ENCODE measurements at places on chromosomes 3 and 15.

DNA sequence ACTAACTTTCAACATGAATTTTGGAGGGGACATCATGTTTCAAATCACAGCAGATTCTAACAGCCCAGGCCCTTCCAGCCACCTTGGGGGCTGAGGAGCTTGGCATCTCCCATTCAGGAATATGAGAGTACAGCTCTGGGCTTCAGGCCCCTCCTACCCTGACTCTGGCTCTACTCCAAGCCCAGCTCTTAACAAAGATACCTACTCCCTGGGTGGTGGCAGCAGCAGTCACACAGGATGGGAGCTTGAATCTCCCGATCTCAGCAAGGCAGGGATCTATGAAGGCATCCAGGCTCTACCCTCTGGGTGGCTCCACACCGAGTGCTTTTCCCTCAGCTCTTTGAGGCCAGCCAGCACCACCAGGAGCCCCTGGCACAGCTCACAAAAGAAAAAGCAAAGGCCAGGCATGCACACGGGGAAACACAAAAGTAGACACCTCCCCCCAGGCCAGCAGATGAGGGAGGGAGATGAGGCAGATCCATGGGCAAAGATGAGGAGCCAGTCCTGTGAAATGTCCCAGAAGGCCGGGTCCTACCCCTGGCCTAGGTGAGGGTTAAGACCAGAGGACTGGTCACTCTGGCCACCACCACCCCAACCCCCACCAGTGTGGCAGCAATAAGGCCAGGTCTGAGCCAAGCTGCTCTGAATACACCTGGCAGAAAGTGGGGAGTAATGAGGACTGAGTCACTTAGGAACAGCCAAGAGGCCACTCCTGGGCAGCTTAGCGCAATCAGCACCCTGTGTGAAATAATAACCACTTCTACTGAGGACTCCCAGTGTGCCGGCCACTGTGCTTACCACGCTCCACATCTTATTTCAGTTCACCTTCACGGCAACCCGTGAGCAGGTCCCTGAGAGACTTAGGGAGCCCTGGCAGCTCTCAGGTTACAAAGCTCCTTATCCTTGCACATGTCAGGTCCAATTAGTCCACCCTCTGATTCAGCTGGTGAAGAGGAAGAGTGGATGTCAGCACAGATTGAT is 24.3 kb downstream of the PLA2G4F start:
- DNase-seq: no peak

DNA sequence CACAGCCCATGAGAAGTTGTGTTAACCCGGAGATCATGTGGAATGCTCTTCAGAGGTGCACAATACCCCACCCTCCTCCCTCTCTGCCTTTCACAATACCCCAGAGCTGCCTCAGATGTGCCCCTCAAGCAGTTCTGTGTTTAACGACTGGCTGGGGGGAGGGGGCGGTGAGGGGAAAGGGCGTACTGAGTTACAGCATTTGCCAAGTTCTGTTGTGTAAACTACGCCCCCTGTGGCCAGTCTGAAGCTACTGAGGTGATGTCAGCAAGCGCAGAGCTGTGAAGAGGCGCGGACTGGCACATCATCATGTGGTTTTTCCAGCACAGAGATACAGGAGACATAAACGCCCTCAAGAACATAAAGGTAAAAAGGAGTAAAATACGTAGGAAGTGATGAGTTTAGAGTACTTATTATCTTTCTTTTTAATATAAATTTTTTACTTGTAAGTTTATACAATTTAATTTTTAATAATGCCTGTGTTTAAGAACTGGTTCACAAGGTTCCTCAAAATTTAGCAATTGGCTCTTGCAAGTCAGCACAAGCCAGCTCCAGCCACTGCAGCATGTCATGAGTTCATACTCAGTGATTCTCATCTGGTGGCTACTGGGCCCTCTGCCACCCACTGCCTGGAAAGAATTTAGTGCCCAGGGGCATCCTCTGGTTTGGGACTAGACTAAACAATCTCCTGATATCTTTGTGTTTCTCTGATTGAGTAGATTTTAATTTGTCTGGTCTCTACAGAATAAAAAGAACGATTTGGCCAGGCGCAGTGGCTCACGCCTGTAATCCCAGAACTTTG is 1.7 kb downstream of the EPB42 start:
- DNase-seq: no peak

GRCh38 chr3:37943631-37944314 is 46.8 kb upstream of the VILL start:
- peak; percentile 56 for DNase-seq

- no peak for DNase-seq
Measured at GRCh38 chr3:183710231-183710630, 12.6 kb downstream of the YEATS2 start.

DNA sequence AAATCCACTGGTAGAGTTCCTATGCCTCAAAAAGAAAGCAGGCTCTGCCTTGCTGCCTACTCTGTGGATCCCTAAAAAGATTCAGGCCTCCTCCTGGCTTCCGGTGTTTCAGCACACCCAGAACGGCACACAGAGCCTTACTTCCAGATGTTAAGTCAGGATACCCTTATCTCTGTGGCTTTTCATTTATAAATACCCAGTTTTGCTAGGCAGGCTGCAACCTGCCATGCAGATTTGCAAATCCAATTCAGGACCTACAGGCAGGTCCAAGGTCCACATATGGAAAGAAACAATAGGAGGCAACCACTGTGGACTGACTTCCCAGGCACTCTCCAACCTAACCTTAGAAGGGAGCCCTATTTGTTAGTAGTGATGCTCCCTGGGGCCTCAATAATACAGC is 30.7 kb downstream of the EFL1 start:
- no peak for DNase-seq

Measured in umbilical cord (tissue), 2 donors.